KG1 (cell line): ENCODE measurements at places on chromosomes 3 and 15.

DNA sequence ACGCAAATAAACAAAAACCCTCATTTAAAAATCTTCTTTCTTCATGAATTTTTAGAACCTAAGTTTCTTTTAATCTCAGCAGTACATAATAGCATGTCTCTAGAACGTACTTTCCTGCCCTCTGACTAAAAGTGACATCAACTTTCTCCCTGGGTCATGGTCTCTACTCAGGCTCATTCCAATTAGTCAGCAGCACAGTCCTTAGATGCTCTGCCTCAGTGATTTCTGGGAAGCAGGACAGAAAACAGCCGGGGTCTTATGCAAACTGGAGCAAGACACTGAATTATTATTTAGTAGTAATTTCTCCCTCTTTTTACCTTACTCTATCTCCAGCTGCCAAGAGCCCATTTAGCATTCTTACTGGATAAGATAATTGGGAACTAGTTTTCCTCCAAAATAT, 365.2 kb downstream of the TUSC7 start:
- no peak for DNase-seq

DNA sequence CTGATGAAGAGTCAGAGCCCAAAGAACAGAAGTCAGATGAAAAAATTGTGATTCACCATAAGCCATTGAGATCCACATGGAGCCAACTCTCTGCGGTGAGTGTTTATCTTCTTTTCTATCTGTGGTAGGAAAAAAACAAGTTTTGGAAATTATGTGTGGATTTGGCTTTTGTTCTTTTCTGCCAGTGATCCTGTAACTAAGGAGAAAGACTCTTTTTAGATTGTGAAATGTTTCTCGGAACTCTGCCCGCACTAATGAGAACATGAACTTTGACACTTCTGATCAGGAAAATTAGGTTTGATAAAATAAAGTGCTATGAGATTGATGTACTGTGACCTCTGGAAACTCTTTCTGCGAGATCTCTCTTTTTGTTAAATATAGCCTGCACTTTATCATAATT, 8.4 kb downstream of the ARHGEF26 start:
- DNase-seq, result no peak

DNA sequence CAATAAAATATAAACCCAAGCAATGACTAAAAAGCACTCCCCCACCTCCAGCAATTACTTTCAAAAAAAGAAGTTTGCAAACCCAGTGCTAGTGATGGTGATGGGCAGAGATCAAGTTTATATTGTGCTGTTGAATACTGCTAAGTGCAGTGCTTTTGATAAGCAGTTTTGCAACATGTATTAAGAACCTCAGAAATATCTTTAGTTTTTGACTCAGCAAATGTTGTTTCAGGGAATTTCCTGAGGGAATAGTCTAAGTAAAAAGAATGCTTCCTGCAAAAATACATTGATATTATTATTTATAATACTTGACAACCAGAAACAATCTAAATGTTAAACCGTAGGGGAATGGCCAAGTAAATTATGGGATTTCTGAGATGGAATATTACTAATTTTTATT, 69.3 kb downstream of the ADAMTSL3 start:
- DNase-seq, result no peak

- DNase-seq, result peak; percentile 60
These were observed 38.5 kb downstream of the C3orf62 start for GRCh38 chr3:49238274-49239127.

- peak; percentile 64 for DNase-seq
These were observed 683 bp upstream of the UNC45A start for GRCh38 chr15:90934256-90934948.

DNA sequence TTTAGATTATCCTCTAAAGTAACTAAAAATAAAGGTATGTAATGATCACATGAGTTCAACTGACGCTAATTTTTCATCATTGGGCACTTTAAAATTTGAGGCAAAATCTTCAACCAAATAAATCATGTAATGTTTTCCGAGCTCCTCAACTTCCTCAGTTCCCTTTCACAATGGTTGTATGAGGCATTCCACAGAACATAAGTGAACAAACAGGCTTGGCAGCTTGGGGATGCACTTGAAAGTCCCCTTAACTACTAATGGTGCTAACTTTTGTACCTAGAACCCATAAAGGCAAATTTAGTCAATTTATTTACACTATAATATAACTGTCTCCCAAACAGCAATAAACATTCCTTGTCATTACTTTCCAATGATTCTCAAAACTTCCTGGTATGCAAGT, 1137.9 kb downstream of the ROBO2 start:
- DNase-seq, result no peak

GRCh38 chr3:128753715-128754114, 27.7 kb downstream of the RAB7A start:
- no peak for DNase-seq

GRCh38 chr3:106184540-106185457, 316.0 kb upstream of the CBLB start:
- DNase-seq, result no peak
